Activated T-cell treated with anti-CD3 and anti-CD28 coated beads for 4 hours (primary cell): ENCODE measurements at places on chromosomes 16 and 17.
A peak's percentile ranks its signal among the peaks of the same experiment; 100 is the strongest.

- peak; percentile 11 for DNase-seq
Observed at GRCh38 chr16:68800257-68800875, 43.0 kb upstream of the TANGO6 start.

DNA sequence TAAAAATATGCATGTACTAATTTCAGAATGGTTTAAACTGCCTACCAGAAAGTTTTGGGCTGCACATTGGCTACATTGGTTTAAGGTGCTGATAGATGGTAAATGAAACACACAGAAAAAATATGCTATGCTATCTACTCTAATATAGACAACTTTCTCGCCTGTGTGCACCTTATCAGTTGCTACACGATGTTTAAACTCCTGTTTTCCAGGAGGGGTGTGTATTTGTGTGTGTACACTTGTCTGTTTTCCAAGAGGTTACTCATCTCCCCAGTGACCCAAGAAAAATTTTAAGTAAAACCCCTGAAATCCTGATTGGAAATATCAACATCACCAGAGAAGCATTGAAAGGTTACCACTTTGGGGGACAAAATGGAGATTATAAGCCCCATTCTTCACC, 21.6 kb upstream of the PSMC5 start:
- no peak for DNase-seq

GRCh38 chr17:900336-900934, 79.1 kb downstream of the NXN start:
- no peak for DNase-seq

DNA sequence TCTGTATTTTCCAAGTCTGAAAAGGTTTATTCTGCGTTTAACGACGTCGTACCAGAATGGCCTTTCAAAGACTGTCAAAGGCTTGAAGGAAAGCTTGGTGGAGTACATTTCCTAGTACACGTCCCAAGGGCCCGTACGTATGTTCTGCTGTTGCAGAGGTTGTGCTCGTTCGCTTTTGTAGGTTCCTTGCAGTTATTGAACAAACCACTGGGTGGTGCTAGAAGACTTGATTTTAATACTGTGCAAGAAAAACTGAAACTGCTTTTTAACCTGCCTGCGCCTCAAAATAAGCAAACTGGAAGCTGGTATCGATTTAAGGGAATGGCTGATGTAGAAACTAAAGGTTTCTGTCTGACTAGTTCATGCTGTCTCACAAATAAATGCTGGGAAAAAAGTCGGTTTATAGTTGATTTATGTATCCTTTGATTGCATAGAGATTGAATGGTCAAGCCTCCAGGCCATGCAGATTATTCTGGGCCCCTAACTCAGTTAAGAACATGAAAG, 54.6 kb downstream of the USP10 start:
- peak; percentile 61 for DNase-seq

DNA sequence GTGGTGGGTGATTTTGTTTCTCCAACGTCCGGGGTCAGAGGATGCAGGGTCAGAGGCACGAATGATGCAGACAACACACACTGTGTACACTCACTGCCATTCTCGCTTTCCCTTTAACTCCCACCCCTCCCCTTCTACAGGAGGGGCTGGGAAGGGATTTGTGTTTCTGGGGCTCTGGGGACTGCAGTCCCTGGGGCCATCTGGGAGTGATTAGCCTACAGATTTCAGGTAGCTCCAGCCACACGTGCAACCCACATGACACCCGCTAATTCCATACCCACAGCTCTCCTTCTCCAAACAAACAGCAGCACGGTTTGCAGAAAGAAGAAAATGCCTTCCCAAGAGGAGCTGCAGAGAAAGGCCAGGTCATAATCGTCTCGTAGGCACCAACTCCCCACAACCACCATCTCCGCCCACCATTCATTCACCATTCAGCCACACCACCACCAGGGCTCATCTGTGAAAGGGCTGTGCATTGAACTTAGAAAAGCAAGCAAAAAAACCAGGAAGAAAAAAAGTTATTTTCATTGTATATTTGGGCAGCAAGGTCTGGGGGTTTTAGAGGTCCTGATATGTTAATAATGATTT, 9.4 kb upstream of the SOX9 start:
- no peak for DNase-seq

GRCh38 chr16:378821-379182, 3.0 kb downstream of the PGAP6 start:
- DNase-seq, result no peak

DNA sequence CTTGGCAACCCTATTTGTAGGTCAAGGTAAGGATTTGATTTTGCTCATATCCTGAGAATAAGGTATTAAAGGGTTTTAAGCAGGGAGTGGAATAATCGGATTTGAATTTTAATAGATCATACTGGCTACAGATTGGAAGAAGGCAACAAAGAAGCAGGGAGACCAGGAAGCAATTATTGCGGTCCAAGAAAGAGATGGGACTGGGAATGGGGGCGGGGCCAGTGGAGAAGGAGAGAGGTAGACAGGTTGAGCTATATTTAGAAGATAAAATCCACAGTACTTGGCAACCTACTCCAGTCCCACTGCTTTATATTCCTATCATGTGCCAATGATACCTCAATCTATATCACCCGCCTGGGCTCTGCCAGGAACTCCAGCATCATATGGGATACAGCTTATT, 5.8 kb upstream of the NOL11 start:
- no peak for DNase-seq

DNA sequence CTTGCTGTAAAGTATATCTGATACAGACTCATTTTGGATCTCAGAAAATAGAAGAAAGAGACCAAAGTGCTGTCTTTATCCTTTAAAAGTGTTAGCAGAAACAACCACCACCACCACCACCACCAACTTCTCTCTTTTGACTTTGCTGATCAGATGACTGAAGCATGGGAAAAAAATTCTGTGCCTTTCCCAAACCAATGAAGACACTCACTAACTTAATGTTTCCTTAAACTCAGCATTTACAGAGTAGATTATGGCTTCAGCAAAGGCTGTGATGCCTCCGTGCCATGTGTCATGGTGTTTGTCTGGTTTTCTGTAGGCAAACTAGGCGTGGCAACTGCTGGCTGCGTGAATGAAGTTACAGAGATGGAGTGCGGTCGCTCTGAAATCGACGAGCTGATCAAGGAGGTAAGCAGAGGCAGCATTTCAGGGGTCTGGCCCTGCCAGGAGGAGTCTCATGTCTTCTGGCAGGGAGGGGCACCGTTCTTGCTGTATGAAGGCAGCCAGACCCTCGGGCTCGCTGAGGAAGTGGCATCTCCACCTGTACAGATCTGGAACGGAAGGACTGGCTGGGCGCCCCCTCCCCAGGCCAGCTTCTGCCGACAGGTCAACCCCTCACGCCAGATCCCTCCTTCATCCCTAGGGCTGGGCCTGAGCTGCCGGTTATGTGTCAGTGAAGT, 12.4 kb downstream of the IRF8 start:
- no peak for DNase-seq

GRCh38 chr17:46190763-46191162, 2.5 kb downstream of the KANSL1 start:
- no peak for DNase-seq

GRCh38 chr16:2990891-2991290, 10.6 kb upstream of the PKMYT1 start:
- no peak for DNase-seq

DNA sequence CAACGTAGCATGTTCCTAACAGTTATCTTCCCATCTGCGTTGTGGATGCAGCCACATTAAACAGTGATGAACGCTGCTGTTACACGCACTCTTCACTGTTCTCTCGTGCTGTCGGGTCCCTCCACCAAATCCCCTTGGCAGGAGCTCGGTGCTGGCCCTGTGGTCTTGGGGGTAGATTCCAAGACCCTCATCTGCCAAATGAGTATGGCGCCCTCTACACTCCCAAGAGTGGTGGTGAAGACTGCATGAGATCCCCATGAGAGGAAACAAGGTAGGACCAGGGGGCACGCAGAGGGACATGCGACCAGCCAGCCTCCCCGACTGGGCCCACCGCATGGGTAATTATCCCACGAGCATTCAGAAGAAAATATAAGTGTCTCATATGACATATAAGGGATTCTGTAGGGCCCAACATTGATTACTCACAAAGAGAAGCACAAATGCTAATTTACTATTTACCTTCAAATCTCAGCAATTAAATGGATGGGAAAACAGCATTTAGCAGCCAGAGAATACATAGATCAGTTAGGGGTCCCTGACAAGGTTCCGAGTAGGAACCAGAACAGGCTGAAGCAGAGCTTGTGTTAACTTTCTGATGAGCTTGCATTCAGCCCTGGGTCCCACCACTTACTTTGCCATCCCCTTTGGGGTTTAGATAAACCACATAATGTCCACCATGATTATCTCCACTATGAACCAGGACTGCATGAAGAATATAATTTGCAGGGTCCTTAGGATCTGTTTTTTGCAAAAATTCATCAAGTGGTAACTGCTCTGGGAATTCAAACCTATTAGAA, 23.8 kb downstream of the LITAFD start:
- no peak for DNase-seq

GRCh38 chr16:55811811-55812210, 21.1 kb downstream of the CES1 start:
- DNase-seq, result no peak

GRCh38 chr16:51382211-51382610, 231.1 kb upstream of the SALL1 start:
- DNase-seq, result no peak

DNA sequence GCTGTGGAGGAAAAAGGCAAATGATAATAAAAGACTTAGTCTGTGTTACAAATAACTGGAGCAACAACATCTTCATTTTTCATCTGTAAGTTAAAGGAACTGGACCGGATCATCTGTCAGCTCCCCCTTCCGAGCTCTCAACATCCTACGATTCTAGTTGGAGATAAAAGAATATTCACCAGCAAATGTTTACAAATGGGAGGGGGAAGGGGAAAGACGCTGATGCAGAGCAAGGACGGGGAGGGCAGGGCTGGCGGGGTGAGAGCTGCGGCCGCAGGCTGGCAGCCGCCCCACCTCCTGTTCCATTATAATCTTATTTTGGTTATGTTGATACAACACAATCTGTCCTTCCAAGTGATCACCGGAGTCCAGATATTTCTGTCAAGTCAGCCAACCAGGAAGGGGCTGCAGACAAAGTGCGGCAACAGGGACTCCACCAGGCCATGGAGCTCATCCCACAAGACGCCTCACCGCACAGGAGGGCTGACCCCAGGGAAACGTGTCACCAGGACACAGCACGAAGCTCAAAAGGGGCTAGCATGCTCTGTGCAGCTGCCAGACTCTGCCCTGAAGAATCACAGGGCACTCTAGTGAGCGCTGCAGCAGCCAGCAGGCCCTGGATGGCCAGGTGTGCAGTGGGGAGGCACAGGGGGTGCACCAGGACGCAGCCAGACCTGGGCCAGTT, 19.7 kb downstream of the FBXO31 start:
- no peak for DNase-seq

DNA sequence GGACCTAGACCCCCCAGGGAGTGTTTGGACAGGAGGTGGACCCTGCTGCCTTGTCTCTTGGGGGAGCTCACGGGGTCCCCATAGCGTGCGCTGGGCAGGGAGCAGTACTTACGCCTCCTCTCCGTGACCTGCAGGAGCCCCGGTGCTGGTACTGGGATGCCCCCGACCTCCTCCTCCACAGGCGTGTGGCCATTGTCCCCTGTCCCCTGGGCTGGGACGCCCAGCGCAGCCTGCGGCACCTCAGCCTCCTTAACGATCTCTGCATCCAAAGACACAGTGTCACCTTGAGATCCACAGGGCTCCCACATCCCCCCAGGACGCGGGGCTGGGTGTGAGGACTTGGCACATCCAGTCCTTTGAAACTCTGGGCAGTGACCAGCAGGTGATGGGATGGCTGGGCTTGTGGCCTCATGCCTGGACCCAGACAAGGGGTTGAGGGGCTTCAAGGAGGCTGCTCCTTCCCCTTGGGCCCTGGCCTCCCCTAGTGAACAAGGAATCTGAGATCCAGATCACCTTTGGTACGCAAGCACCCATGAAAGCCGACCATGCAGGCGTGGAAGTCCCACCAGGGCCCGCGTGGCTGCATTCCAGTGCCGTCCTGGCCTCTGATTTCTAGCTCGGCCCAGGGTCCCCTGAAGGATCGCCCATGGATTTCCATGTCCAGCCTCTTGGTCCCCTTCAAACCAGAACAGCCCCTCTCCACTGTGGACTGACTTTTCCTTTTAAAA, 9.9 kb downstream of the DBNDD1 start:
- DNase-seq, result no peak

GRCh38 chr17:70564006-70564620, 394.8 kb downstream of the KCNJ2 start:
- no peak for DNase-seq

DNA sequence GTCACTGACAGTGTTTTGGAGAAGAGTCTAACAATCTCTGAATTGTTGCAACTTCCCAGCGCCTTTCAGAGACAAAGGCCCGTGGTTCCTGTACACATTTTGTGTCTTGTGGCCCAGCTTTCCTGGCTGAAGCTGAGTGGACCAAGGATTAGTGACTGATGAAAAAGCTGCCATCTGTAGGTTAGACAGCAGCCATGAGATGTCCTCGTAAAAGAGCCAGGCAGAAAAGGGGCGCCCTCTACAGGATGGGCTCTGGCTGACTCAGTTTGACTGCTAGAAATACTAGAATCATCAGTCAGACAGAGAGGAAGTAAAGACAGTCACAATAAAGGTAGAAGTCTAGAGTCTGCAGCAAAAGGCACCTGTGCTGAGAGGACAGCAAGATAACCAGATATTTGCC, 26.5 kb upstream of the NF1 start:
- DNase-seq, result peak; percentile 8

GRCh38 chr17:67107811-67108775, 63.7 kb downstream of the CACNG1 start:
- no peak for DNase-seq

GRCh38 chr17:78130437-78131101, at the start of gene TMC8:
Gene TMC8 (plus strand): TSS chr17:78130771. CDS start chr17:78131589, 818 bp downstream.
- DNase-seq, result no peak

- DNase-seq, result no peak
Observed at GRCh38 chr16:66416939-66417700, 10.0 kb upstream of the BEAN1 start.

DNA sequence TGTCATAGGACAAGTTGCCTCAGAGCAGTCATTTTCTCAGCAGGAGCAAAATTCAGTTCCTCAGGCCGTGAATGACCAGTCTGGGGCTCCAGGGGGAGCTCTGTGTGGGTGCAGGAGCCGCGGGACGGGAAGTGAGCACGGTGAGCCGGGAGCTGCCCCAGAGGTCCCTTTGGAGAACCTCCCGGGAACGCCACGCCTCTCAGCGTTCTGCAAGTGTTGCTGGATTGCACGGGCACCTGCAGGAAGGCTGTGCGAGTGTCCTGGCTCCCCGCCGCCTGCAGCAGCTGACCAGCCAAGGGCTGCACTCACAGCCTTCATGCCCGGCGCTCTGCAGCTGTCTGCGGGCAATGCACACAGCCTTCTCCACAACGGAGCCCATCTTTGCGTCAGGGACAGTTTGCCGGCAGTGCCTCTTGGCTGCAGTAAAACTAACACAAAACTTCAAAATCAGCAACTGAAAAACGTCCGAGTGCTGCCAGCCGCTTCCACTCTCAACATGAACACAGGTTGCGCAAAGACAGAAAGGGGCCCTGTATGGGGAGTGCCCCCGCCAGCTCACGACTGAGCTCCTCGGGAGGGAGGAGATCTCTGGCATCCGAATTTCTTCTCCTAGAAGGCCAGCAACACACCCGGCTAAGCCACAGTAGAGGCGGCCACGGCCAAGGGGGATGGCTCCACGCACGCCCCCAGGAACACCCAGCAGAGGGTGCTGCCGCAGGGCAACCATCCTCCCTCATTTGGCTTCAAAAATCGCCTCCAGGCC, 16.0 kb downstream of the NDUFAF8 start:
- DNase-seq, result no peak

- no peak for DNase-seq
Observed at GRCh38 chr17:7404737-7405349, 946 bp upstream of the TMEM256 start.

GRCh38 chr16:68645494-68646388, 631 bp downstream of the CDH3 start:
- DNase-seq, result no peak

GRCh38 chr16:79173919-79174318, 426.6 kb downstream of the MAF start:
- DNase-seq, result no peak
